ENCODE measurements at places on chromosomes 13 and 19.

DNA sequence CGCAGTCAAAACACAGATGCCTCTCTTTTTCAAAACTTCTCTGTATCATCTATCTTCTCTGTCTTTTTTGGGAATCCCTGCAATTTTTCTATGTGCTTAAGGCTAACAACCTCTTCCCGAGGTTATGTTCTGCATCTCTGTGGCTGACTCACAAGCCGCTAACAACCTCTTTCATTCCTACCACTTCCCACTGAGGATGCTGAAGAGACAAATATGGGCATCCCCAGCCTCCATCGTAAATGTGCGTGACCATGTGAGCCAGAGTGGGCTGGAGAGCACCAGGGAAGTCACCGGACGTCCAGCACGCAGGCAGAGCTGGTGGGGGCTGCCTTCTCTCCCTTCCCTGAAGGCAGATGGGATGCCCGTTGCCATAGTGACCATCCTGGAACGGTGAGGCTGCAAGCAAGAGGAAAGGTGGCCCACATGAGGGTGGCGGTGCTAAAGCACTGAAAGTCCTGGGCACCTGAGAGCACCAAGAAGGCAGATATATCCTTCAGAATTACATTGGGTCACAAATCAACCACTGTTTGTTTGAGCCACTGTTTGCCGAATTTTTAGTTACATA is 122.8 kb downstream of the SHISA2 start:
- no peak for DNase-seq

DNA sequence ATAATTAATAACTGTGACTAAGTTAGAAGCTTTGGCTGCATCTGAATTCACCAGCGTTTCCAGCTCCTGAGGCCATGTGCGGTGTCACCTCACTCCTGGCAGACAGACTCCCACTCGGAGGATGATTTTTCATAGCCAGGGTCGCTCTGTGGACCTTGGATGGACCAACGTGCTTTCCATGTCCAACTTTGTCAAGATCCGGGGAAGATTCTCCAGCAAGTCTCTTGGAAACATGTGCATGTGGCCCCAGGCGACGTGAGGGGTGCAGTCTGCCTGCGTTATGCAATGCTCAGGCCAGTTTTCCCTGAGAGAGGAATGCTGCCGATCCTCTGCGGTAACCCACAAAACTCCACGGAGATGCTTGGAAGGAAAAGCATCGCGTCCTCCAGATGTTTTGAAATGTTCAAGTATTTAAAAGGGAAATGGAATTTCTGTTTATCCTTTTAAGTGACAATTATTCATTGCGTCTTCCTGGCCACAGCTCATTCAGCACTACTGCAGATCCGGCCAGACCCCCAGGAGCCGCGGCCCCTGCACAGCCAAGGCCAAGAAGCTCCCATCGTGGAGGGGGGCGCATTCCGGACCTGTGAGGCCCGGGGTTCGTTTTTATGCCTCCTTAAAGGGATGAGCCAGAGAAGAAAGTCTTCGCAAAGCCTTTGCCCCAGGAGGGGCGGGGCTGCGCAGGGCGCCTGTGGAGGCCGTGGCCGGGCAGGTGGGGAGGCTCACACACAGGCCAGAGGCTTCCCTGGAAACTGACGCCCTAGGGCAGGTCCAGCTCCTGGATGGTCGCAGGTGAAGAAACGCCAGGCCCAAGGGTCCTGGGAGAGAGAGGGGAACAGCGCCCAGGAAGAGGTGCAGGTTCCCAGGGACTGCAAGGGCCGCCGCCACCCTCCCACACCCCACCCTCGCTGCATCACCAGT is 46.0 kb downstream of the C13orf46 start:
- no peak for DNase-seq

DNA sequence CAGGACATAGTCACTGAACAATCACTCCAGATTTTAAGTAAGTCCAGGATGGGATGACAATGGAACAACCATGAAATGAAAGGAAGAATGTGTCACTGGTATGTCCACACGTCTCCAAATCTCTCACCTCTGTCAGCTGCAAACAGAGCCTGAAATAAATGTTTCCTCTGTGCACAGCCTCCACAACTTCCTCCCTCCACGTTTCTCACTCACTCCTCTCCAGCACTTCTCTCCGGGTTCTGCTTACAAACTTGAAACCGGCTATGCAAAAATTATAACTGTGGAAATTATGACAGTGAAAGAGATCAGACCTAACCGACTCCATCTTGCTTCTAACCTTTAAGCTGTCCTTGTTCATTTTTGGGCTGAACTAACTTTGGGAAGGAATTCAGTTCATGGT is 35.0 kb upstream of the ALOX5AP start:
- DNase-seq: no peak

GRCh38 chr19:7250951-7251350 is 43.3 kb downstream of the INSR start:
- DNase-seq: no peak

- DNase-seq: no peak
Measured at GRCh38 chr13:33026489-33027152, 10.4 kb downstream of the KL start.

DNA sequence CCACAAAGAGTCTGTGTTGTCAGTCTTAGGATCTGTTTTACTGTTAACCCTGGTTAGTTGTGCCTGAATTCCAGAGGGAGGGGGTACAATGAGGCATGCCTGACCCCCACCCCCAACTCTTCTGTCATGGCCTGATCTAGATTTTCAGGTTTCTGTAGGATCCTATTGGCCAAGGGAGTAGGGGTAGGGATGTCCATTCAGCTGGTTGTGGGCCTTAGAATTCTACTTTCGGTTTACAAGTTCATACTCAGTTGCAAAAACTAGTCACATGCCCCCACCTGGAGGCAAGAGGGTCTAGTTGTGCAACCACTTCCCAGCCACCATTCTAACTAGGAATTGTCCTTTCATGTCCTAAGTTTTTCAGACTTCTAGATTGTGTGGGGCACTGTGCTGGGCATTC is 94.3 kb upstream of the MBNL2 start:
- DNase-seq: no peak

GRCh38 chr13:114185182-114185971 is 6.3 kb downstream of the CFAP97D2 start:
- no peak for DNase-seq

- DNase-seq: no peak
Measured at GRCh38 chr19:8336072-8336569, 6.9 kb downstream of the KANK3 start.

- no peak for DNase-seq
Measured at GRCh38 chr19:48961051-48961649, 4.0 kb upstream of the FTL start.

DNA sequence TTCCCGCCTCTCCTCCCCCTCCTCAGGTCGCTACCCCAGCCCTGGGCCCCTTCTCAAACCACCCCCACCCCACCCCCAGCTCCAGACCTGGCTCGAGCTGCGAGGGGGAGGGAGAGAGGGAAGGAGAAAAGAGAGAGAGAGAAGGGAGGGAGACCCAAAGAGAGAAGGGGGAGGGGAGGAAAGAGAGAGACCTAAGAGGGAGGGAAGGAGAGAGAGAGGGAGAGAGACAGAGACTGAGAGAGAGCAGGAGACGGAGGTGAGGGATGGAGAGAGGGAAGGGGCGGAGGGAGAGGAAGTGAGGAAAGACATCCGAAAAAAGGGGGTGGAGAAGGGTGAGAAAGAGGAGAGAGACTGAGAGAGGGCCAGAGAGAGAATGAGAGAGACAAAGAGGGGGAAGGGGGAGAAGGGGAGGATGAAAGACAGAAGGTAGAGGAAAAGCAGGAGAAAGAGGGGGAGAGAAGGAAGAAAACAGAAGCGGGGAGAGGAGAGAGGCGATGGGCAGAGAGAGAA is 2.0 kb upstream of the SPACA6 start:
- no peak for DNase-seq

DNA sequence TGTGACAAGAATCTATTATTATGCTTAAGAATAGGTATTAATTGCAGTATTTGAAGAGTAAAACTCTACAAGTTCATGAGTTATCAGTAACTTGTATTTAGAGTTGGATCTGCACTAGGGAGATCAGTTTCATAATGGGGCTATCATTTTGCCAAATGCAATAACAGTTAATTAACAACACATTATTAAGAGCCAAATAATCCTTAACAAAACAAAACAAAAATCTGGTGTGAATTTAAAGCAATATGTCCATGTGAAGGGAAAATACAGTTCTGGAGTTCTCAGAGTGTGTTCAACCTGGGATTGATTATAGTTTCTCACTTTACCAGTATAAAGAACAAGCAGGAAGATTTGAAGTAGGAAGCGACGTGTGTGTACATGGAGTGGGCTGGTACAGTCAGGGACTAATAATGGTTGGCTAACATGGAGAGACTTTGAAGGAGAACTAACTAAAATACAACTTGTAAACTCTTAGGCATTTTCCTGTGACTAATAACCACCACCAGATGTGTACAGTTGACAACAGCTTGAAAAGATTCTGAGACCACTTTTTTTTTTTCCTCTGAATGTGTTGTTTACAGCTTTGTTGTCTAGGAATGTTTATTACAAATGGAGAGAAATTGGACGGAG is 58.5 kb downstream of the POSTN start:
- no peak for DNase-seq

- DNase-seq: no peak
Measured at GRCh38 chr13:93951951-93952350, 527.5 kb downstream of the DCT start.

DNA sequence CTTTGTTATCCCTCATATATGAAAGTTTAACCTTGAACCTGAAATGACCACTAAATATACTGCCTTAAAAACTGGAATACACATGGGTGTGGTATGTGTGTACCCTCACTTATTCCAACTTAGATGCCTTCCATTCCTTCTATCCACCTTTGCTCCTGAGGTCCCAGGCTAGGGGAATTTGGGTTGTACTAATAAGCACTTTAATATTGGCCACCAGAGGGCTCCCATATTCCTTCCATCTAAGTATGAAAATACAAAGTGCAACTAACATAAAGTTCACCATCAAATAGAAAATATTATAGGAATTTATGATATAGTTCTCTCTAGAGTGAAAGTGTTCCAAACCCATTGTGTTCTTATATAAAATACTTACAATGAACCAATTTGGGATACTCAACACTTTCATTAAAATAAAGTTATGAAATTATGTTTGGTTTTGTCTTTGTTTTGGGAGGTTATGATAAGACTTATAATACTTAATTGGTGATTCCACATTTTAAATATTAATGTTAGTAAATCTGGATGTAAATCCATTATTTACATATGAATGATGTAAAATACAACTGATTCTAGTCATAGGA is 62.3 kb downstream of the ITGBL1 start:
- peak; percentile 55 for DNase-seq

GRCh38 chr19:11414544-11414943 is 4.6 kb downstream of the RGL3 start:
- DNase-seq: no peak

DNA sequence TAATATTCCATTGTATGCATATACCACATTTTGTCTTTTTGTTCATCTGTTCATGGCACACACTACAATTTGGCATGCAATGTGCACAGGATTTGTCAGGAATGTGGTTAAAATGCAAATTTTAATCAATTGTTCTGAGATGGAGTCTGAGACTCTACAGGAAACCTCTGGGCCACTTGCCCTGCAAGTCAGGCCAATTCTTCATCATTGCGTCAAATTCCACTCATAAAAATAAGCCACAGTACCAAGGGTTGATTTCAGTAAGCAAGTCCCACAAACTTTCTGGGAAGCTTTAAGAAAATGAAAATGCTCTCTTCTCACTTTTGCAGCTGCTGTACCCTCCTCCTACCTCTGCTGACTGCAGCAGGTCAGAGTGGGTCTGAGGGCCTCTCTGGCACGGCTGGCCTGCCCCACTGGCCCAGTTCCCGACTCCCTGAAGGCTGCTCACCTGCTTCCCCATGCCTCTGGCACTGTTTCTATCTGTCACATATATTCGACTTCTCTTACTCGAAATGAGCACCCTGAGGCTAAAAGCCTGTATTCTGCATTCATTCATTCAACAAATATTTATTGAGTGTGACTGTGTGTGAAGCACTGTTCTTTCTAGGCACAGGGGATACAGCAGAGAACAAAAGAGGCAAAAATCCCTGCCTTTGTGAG is 83.8 kb upstream of the WASF3 start:
- DNase-seq: no peak

- peak; percentile 30 for DNase-seq
Measured at GRCh38 chr13:36858290-36858689, 39.3 kb downstream of the RFXAP start.

GRCh38 chr13:32024750-32025149 is 6.8 kb upstream of the FRY start:
- no peak for DNase-seq

GRCh38 chr19:23385404-23385803 is 9.9 kb downstream of the ZNF91 start:
- DNase-seq: no peak

GRCh38 chr13:55577082-55577846 is 1563.5 kb upstream of the PRR20A start:
- no peak for DNase-seq

DNA sequence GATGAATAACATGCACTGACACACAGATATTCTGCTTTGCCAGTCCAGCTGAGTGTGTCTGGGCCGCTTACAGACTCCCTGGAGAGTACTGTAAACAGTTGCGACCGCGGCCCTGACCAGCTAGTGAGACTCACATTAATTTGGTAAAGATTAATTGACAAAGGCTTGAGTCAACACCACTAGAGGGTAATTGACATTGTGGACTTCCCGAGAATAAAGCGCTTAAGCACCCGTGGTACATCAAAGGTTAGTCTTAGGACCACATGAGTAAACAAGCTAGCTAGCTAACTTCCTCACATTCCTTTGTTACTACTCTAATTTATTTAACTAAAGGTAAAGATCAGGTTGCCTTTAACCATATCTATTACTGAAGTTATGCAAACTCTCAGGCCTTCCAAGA is 624.4 kb upstream of the ARGLU1 start:
- DNase-seq: no peak

GRCh38 chr19:16016226-16017137 is 59.8 kb upstream of the TPM4 start:
- no peak for DNase-seq

DNA sequence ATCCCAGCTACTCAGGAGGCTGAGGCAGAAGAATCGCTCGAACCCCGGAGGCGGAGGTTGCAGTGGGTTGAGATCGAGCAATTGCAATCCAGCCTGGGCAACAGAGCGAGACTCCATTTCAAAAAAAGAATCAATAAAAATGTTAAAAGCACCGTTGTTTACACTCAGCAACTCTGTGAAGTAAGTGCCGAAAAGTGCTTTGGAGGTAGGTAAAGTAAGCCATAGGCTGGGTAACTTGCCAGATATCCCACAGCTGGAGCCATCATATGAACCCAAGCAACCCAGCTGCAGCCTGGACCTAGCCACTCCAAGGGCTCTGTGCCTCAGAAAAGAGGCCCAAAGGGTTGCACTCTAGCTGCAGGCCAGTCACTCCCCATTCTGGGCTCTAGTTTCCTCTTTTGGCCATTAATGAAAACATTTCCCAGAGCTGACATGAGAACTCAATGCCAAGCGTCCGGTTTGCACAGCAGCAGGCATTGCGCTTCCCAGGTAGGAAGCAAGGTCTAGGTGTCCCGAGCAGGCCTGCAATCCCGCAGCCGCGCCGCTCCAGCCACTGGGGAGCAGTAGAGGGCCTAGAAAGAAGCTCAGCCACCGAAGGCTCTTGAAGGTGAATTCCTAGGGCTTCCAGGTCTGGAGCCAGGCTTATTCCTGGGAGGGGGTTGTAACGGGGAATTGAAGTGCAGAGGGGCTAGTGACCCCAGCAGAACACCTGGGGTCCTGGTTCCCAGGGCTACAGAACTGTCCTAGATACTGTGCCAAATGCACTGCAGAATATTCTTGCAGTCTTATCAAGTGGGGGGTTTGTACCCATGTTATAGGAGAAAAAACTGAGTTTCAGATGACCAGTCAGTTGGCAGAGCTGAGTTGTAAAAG is 4.1 kb upstream of the CD79A start:
- peak; percentile 37 for DNase-seq

Measured in NCI-H187 treated with DMSO at 0.1 percent for 48 hours (cell line).